ENCODE measurements at places on chromosomes 5 and 9.
A peak's percentile ranks its signal among the peaks of the same experiment; 100 is the strongest.

- DNase-seq, result no peak
Measured at GRCh38 chr5:75433814-75434506, 77.5 kb downstream of the CERT1 start.

DNA sequence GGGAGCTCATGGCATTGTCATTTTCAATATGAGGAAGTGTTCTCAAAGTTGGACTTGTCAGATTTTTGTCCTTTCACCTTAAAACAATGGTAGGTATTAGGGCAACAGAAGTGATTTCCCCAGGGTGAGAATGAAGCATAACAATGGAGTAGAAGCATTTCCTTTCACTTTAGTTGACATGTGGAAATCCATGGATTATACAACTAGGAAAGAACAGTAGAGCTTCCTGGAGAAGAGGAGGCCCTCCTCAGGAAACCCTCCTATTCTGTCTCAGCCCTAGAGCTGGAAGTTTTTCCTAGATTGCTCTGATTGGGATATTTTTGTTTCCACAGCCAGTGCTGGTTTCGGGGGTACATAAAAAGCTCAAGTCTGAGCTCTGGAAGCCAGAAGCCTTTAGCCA, 13.8 kb upstream of the REEP2 start:
- no peak for DNase-seq

GRCh38 chr5:124876566-124876965, 130.1 kb upstream of the ZNF608 start:
- no peak for DNase-seq

- no peak for DNase-seq
Measured at GRCh38 chr5:150599917-150600511, 40.4 kb upstream of the SYNPO start.

DNA sequence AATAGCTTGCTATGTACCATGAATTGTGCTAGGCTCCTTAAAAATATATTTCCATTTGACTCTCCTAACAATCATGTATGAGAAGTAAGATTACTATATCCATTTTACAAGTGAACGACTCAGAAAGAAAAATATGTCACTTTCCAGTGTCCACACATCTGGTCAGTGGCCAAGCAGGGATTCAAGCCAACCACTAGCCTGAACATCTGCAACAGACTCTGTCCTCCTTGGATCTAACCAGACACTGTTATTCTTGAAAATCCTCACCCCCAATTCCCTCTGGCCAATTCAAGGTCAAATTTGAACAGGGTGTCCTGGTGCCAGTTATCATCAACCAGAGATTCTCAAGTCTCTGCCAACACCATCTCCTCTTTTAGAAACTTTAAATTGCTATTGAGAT, 344.1 kb upstream of the WWC1 start:
- no peak for DNase-seq

GRCh38 chr5:124438903-124439281, 307.5 kb downstream of the ZNF608 start:
- no peak for DNase-seq

GRCh38 chr5:54205918-54206317, 104.5 kb downstream of the ARL15 start:
- no peak for DNase-seq

DNA sequence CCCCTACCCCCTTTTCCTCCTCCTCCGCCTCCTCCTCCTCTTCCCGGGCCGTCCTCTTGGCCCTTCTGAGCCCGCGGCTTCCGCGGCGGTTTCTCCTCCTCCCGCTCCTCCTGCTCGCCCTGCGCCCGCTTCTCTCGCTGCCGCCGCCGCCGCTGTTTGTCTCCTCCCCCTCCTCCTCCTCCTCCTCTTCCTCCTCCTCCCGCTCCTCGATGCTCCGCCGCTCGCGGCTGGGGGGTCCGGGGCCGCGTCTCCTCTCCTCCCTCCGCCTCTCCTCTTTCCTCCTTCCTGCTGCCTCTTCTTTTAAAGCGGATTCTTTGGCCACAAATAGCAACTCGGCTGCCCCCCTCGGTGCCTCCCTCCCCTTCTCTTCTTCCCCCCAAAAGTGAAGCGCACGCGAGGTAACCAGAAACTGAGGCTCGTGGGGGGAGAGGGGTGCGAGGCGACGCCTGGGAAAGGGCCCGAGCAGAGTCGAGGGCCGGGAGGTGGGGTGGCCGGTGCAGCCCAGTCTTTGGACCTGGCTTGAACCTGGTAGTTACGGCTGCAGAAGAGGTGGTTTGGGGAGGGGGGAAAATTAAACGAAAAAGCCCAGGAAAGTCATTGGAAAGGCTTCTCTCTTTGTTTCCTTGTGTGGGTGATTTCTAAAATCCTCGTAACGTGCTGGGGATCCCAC, 1058.5 kb upstream of the DMAC1 start:
- no peak for DNase-seq

- no peak for DNase-seq
Measured at GRCh38 chr5:166959766-166960165, 1331.7 kb upstream of the WWC1 start.

DNA sequence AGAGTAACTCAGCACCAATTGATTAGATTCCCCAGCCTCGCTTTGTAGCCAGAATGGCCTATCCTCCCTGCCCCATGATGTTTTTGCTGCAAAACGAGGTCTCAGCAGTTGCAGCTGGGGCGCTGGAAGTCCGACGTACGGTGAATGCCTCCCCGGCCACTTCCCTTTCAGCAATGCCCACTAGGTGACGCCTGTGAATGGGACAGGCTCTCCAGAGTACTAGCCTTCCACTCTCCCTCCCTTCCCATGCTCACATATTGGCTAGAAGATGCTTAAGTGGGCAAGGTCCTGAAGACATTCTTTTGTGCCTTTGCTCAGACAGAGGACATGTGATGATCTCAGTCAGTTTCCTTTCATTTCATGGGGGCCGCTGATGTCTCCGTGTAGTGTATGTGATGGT, 50.8 kb downstream of the DMRT2 start:
- DNase-seq, result no peak

DNA sequence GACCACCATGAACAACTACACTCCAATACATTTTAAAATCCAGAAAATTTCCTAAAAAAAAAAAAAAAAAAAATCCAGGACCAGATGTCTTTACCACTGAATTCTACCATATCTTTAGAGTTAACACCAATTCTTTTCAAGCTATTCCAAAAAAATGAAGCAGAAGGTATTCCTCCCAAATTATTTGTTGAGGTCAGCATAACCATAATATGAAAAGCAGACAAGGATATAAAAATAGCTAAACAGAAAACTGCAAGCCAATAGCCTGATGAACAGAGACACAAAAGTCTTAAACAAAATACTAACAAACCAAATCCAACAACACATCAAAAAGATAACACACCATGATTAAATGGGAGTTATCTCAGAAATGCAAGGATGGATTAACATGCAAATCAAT, 695.4 kb downstream of the PTPRD start:
- DNase-seq, result no peak

- no peak for DNase-seq
Measured at GRCh38 chr9:97636903-97637302, 3.3 kb downstream of the NCBP1 start.

- peak; percentile 71 for DNase-seq
Measured at GRCh38 chr5:671459-672328, 21.5 kb downstream of the TPPP start.

GRCh38 chr5:127723571-127723970, 20.4 kb downstream of the CCDC192 start:
- DNase-seq, result no peak

DNA sequence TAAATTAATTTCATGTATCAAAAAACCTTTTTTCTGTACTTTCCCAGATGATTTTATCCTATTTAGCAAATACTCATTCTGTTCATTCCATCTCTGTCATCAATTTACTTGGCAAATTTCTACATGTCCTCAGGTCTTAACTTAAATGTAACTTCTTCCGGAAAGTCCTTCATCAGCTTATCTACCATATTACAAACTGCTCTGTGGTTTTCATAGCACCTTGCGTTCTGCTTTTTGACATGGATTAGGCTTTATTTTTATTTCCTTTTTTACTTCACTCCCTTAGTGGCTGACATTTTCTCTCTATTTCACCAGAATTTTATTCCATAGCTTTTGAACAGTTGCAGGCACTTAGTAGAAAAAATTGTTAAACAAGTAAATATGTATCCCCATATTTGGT, 1040.8 kb downstream of the TAF11L14 start:
- no peak for DNase-seq

DNA sequence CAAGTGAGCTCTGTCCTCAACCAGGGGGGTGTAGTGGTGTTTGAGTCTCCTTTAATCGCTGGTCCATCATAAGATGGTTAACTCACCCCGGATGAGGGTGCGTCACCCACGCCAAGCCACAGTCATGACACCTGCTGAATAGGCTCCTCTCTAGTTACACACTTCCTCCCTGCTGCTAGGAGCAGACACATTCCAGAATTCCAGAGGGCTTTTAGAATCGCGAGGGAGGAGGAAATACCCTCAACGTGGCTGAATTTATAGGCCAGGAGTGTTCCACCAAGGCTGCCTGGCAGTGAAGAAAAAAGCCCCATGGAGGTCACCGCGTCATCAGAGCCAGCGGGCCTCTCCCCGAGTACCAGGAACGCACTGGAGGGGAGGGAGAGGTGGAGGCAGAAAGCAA, 5.1 kb downstream of the GLRX start:
- DNase-seq, result peak; percentile 41

DNA sequence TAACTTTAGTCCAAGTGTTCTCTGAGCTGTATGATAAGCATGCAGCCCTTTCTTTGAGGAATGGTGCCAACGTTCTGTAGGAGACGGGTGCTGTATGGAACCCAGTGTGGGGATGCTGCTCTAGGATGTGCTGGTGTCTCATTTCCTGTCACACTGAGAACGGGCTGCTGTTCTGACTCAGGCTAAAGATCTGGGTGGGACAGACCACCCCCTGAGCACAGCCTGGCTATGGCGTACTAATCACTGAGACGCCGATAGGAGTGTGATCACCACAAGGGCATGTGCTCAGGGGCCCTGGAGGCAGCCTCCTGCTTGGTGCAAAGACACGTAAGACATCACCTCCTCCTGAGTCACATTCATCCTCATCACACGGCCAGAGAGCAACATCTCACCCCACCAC, 240.4 kb downstream of the IRX2 start:
- DNase-seq, result no peak

All from stimulated activated CD4-positive, alpha-beta T cell treated with anti-CD3 and anti-CD28 coated beads, Interleukin-4, amount 100 ng/mL, for 24 hours (primary cell).